IMR-90 (cell line): ENCODE measurements at places on chromosomes 12 and 14.

- DNase-seq, result peak; percentile 12
These were observed 311.7 kb upstream of the FKBP4 start for GRCh38 chr12:2482938-2483660.

GRCh38 chr12:109654357-109654756 lies 59.3 kb upstream of the FAM222A start:
- DNase-seq, result no peak

GRCh38 chr14:51283402-51284085 lies 43.5 kb downstream of the TMX1 start:
- DNase-seq, result peak; percentile 93

DNA sequence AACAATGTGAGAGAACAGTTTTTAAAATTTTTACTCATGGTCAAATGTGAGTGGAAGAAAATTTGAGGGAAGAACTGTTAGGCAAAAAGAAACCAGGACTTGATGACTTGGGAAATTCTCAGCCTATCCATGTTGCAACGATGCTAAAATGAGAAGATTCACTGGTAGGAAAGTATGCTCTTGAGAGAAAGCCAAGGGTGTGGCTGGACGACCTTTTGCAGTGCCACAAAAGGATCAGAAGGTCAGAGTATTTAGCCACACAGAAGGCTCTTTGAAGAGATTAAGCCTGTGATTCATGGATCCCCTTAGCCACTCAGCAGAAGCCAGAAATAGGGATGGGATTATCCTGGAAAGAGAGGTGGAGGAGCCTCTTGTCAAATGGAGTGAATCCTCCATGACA lies 336.8 kb downstream of the LRIG3 start:
- DNase-seq, result peak; percentile 19

- DNase-seq, result no peak
These were observed 34.7 kb downstream of the SPTB start for GRCh38 chr14:64844969-64845536.

- no peak for DNase-seq
These were observed 243.6 kb downstream of the TMTC2 start for GRCh38 chr12:82930301-82930700.

DNA sequence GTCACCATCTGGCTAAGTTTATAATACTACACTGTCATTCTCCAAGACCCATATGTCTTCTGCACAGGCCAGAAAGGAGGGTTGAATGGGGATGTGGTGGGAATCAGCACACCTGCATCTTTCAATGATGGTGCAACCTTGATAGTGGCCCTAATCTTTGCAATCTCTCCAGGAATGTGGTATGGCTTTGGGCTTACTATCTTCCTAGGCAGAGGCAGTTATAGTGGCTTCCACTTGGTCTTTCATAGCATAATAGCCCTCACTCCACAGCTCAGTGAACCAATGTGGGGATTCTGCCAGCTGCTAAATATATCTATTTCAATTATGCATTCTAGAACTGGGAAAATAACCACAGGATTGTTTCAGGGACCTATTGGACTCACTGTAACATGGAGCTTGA lies 61.8 kb upstream of the ATP2B1 start:
- DNase-seq, result no peak

DNA sequence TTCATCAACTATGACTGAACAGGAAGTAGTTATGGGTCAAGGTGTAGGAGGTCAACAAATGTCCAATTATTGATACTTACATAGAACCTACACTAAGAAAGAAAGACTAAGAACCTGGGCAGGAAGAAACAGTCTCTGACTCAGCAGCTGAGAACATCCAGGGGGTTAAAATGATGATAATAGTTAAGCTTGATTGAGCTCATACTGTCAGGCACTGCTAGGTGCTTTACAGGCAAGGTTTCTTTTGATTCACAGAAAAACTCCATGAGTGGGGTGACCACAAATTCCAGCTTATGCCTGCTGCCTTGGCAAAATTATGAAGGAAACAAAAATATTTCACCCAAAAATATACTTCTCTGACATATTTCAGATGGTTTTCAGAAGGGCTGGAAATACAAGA lies 75.0 kb downstream of the ACADS start:
- DNase-seq, result no peak

DNA sequence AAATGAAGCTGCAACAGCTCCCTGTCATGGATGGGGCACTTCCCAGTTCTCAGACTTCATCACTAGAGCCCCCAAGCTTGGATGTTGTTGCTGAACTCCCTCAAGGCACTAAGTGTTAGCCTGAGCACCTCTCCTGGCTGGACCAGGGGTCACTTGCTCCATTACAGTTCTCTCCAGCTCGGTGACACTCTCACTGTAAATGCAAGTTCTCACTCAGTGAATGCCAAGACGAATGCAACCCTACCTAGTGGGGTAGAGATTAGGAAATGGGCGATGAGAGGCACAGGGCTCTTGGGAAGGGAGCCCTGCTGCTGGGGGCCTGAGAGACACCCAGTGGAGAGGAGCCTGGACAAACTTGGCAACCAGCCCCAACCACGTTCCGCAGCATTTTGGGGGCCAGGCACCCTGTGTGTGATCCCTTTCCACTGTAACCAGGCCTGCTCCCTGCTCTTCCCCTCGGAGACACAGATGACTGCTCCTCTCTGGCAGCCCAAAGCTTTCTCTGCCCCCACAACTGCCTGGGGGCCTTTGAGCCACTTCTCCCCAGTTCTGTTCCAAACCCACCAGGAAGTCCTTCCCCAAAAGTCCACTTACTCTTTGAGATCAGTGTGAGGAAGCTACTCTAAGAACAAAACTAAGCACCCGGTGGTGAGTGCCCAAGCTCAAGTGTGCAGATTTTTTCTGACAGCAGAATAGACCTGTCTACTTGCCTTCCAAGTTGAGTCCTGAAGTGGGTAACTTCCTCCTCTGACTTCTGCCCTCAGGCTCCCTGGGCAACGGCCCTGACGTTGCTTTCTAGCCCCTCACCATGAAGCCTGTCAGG lies 8.0 kb upstream of the SELPLG start:
- DNase-seq, result no peak

DNA sequence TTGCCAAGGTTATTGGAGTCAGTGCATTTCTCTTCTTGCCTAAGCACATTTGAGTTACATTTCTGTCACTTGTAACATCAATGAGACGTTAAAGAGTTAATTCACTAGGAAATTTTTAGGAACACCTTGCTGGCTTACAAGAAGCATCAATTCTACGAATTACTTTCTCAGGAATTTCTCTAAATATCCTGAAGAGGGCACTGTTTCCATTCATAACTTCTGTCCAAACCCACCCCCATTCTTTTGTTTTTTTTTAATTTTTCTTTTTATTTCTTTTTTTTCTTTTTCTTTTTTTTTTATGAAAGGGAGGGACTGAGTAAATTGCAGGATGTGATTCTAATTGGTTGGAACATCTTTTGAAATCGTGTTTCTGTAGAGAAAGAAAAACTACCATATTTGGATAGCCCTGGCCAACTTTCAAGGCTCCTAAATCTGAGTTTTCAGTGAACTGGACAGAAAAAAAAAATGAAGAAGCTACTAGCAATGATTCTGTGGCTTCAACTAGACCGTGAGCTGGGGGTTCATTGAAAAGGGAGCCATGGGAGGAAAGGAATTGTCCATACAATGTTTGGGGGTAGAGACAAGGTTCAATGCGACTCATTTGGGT lies 285.3 kb downstream of the DAD1 start:
- peak; percentile 50 for DNase-seq

GRCh38 chr14:74179856-74180255 lies 59.4 kb upstream of the VSX2 start:
- no peak for DNase-seq

DNA sequence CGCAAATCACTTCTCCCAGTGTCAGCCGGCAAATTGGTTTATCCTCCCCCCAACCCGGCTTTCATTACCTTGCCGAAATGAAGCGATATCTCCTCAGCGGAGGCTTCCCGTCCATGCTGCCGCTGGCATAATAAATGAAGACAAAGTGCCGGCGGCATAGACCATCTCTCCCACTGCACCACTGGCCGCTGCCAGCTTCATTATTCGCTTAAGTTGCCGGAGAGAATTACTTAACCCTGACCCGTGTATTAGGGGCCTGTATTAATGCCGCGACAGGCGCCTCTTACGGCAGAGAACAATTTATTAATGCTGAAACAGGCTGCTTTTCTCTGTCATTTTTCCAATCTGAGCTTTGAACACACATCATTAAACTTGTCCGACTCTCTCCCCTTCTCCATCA lies 17.5 kb upstream of the GPATCH2L start:
- DNase-seq, result no peak

GRCh38 chr12:93668919-93669418 lies 8.2 kb upstream of the CRADD start:
- DNase-seq, result no peak

DNA sequence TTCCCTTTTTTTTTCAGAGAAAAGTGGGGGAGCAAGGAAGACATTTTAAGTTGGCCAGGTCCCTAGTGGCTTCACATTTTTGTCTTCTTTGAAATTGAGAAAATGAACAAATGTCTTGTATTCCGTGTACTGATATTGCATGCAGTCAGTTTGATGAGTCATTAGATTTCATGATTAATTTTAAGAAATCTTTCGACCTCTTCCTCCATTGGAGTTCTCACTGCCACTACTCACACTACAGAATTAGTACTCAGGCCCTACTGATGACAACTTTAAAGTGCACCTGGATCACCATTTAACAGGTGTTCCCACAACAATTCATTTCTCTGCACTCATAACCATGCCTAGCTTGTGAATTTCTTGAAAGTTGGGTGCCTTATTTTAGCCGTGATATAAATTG lies 50.5 kb downstream of the SAMD4A start:
- peak; percentile 50 for DNase-seq

DNA sequence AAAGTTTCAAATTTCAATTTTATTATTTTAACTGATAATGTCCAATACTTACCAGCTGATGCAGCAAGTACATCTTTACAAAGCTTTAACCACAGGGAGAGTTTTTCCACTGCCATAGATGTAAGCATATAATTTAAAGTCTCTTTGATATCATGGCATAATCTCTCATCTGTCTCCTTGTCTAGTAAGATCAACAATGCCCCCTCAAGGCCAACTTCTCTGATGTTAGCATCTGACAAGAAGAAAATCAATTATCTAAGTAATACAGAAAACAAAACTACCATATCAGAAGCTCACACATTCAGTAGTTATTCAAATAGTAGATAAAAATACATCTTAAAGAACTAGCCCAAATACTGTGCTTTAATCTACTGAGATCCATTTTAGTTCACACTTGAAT lies 94.2 kb downstream of the HEATR5A start:
- DNase-seq, result peak; percentile 39

DNA sequence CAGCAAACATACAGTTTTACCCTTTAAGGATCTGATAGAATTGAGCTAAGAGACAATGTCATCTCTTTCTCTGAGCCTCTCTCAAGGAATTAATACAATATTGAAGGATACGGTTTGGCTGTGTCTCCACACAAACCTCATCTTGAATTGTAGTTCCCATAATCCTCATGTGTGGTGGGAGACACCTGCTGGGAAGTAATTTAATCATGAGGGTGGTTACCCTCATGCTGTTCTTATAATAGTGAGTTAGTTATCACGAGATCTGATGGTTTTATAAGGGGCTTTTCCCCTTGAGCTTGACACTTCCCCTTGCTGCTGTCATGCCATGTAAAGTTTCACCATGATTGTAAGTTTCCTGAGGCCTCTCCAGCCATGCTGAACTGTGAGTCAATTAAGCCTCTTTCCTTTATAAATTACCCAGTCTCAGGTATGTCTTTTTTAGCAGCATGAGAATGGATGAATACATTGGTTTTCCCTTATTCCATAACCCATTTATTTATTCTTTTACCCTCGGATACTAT lies 47.6 kb downstream of the TMEM30B start:
- no peak for DNase-seq

- no peak for DNase-seq
These were observed 22.5 kb upstream of the HIGD1C start for GRCh38 chr12:50929831-50930230.

DNA sequence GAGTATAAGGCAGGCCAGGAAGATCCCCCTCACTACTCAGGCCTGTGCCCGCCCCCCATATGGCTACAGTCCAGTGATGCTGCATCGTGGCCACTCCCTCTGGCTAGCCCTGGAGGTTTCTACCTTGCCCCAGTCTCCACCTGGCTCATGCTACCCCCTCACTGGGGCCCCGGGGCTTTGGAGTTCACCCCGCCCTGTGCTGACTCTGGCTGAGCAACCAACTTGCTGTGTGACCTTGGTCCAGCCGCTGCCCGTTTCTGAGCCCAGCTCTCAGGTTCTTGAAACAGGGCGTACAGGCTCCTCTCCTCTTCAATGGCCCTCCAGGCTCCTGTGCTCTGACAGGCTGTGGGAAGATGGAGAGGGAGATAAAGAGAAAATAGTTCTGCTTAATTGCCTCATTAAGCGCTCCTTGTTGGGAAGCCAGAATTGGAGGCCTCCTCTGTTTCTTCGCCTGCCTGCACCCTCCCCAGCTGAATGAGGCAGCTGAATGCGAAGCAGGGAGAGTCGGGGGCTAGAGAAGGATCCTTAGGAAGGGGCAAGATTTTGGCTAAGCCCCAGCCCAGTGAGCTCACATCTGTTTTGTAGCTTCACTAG lies 138.2 kb upstream of the NCOR2 start:
- no peak for DNase-seq
